PC-3 (cell line): ENCODE measurements at places on chromosomes 1 and 21. TPM values are rescaled to one million over a fixed set of nuclear protein-coding genes. Genes with fewer than 3 reads are reported as not detected.

DNA sequence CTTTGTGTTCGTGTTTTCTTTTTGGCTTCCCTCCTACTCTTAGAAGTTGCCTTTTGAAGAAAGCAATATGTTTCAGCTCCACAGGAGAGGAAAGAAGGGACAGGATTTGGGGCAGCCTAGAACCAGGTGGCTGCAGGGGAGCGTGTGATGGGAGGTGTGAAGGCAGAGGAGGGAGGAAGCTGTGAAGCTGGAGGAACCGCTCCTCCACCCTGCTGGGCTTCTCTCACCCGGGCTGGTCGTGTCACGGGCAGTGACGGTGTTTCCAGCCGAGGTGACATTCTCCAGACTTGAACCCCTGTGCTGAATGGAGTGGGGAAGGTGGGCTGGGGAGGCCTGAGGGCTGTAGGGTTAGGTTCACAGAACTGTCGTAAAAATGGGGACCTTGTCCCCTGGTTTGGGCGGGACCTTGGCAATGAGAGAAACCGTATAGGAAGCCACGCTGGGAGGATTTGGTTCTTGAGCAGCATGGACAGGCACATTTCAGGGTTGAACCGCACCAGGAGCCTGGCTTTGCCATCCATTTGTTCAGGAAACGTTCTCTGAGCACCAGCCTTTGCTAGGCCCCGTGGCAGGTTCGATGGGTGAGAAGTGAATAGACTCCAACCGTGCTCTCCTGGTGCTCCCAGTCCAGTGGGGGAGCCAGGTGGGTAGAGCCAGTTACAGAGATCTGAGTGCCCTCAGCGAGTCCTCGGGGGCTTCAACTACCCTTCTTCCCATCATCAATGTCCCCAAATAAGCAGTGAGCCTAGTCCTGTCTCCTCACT is 103.0 kb downstream of the PRDM2 start:
- no peak overlapping the region for H3K4me3 ChIP-seq
- peaks cover 20% of the 10 kb centered on the region for H3K4me1 ChIP-seq
- H3K27me3 ChIP-seq = no peaks in the 10 kb centered on the region
- H3K36me3 ChIP-seq = no peaks in the 10 kb centered on the region

DNA sequence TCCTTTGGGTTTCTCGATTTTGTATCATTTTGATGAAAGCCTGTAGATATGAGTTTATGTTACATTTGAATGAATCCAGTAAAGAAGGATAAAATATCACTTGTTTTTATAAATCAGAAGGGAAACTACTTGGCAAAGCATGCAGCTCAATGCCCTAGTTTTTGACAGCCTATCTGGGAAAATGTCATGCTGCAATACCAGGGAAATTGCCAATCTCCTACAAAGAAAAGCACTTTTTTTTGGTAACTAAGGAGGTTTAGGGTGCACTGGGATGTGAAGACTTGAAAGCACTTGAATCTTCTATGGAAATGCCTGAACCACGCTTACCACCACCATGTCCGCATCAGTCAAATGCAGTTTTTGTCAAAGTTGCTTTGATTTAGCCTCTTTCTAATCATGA is 446.9 kb upstream of the LRRC7 start:
- DNase-seq = no peak
- no peaks in the 10 kb centered on the region for H3K27me3 ChIP-seq
- no peaks in the 10 kb centered on the region for H3K36me3 ChIP-seq
- H3K4me1 ChIP-seq = no peaks in the 10 kb centered on the region
- no peak overlapping the region for H3K27ac ChIP-seq

DNA sequence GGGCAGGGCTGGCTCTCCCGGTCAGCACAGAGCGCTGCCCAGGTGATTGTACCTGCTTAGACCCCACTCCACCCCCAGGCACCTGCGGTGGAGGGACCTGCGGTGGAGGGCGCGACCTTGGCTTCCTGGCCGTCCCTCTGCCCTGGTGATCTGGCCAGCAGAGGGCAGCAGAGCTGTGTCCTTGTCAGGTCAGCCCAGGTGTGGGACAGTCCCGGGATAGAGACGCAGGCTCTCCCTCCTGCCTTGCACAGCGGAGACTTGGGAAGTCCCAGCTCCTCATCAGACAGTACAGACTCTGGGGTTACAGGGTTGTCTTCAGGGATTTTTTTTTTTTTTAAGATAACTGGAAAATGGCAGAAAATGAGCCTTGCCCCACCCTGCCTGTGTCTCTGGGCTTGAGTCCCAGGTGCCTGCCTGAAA is 10.0 kb downstream of the SLX9 start:
- H3K36me3 ChIP-seq = peaks cover 21% of the 10 kb centered on the region
- DNase-seq = peak; percentile 81
- H3K4me1 ChIP-seq = peaks cover 13% of the 10 kb centered on the region; the same call in 1 of the 2 replicates
- no peak overlapping the region for H3K4me3 ChIP-seq

DNA sequence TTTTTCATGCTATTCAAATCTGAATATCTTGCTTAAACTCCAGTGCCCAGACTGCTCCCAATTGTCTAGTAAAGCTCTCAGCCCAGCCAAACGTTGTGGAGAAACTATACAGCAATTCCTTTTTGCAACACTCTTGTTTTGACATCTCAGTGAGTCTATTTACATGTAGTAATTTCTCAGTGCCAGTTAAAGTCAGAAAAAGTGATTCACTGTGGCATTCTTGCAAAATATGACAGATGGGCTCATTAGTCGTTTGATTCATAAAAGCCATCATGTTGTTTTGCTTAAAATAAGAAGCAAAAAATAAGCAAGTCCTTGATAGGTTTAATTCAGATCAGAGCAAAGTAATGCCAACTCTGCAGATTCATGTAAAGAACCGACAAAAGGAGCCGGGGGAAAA is 20.7 kb upstream of the TMPRSS15 start:
- DNase-seq = no peak
- no peak overlapping the region for H3K4me3 ChIP-seq
- H3K4me1 ChIP-seq = no peaks in the 10 kb centered on the region
- peaks cover 54% of the 10 kb centered on the region for H3K27me3 ChIP-seq
- H3K36me3 ChIP-seq = no peaks in the 10 kb centered on the region

- no peaks in the 10 kb centered on the region for H3K36me3 ChIP-seq
- peaks cover 48% of the 10 kb centered on the region for H3K27me3 ChIP-seq
- H3K4me3 ChIP-seq = no peak overlapping the region
- DNase-seq = no peak
- H3K27ac ChIP-seq = no peak overlapping the region
Measured at GRCh38 chr1:4269952-4270570, 370.0 kb upstream of the C1orf174 start.

CXADR gene
- 11.2 and 11.5 TPM in 2 replicates for total RNA-seq

DENND2C gene
- total RNA-seq = 0.95 and 2.0 TPM in 2 replicates

SOX13 gene
- 81.9 and 93.1 TPM in 2 replicates for total RNA-seq

DNA sequence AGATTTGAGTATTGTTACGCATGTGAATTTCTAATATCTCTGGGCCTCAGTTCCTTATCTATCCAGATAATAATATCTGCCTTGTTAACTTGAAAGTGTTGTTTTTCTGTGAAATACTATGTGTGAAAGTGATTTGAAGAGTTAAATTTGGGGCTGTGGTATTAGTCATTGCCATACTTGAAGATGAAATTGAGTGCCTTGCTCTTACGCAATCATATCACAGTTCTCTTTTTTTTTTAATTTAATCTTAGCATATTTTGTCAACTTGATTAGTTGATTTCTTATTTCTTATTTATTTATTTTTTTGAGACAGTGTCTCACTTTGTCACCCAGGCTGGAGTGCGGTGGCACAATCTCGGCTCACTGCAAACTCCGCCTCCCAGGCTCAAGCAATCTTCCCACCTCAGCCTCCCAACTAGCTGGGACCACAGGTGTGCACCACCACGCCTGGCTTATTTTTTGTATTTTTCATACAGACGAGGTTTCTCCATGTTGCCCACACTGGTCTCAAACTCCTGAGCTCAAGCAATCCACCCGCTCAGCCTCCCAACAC is 31.0 kb downstream of the AGO4 start:
- H3K36me3 ChIP-seq = peaks cover 2% of the 10 kb centered on the region; the same call in 1 of the 2 replicates
- H3K27me3 ChIP-seq = no peaks in the 10 kb centered on the region
- no peaks in the 10 kb centered on the region for H3K4me1 ChIP-seq
- no peak for DNase-seq
- no peak overlapping the region for H3K4me3 ChIP-seq

DNA sequence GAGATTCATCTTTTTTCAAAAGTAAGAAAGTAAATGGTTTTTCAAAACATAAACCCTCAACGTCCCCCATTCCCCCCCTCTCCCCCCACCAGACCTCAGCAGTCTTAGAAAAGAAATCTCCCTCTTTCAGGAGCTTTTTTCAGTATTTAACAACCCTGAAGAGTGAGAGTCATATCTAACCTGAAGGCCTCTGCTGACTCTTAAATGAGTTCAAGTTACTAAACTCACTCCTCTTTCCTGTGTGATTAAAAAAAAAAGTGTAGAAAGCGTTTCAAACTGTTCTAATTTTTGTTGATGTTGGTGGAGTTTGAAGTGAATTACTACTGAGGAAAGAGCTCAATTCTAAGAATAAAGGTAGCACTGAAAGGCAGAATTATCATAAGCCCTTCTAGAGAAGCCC is 93.7 kb downstream of the VAV3 start:
- H3K4me1 ChIP-seq = no peaks in the 10 kb centered on the region
- no peak overlapping the region for H3K27ac ChIP-seq
- no peaks in the 10 kb centered on the region for H3K27me3 ChIP-seq
- no peak overlapping the region for H3K4me3 ChIP-seq
- H3K36me3 ChIP-seq = no peaks in the 10 kb centered on the region

- no peaks in the 10 kb centered on the region for H3K27me3 ChIP-seq
- H3K27ac ChIP-seq = no peak overlapping the region
- no peak for DNase-seq
- no peaks in the 10 kb centered on the region for H3K36me3 ChIP-seq
Measured at GRCh38 chr1:204578867-204579664, 62.9 kb downstream of the MDM4 start.

GRCh38 chr1:168341483-168341975 is 60.9 kb downstream of the TBX19 start:
- DNase-seq = peak; percentile 59
- H3K4me3 ChIP-seq = no peak overlapping the region
- H3K27me3 ChIP-seq = no peaks in the 10 kb centered on the region
- no peak overlapping the region for H3K27ac ChIP-seq

RPTN gene
- not detected in 2 replicates for total RNA-seq

BTBD8 gene
- 2.1 and 3.9 TPM in 2 replicates for total RNA-seq

- H3K36me3 ChIP-seq = no peaks in the 10 kb centered on the region
- DNase-seq = no peak
- peaks cover 21% of the 10 kb centered on the region for H3K4me1 ChIP-seq
- H3K27me3 ChIP-seq = no peaks in the 10 kb centered on the region
Measured at GRCh38 chr1:31410871-31411270, 2.1 kb upstream of the SERINC2 start.

S100A8 gene
- 0.29 TPM in 1 of 2 replicates, not detected in the other for total RNA-seq

DNA sequence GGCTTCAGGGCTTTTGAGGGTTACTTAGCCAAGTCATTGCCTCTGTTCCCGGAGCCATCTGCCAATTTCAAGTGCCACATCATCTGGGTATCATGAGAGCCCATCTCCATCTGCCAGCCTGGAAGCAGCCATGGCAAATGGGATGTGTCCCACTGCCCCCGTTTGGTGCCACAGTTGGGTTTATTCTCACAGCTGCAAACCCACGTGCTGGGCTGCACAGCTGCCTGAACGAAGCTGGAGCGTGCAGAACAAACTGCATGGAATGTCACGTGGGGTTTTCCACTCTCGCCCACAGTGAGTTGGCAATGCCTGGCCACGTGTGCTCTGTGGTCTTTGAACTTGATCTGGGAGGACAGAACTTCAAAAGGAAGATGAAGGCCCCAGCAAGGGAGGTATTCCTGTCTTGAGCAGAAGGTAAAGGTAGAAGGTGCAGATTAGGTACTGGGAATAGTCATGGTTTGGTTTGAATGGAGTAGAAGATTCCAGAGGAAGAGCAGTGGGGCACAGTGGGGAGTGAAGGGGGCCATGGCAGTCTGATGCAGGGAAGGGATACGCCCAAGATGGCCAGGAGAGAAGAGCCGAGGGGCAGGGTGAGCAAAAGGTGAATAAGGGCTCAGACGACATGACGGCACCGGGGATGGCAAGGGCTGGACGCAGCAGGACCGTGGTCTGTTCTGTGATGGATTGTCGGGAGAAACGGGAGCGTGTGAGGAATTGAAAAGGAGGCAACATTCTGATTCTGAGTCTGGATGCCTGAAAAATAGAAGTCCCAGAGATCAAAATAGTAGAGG is 222.0 kb downstream of the KAZN start:
- H3K4me3 ChIP-seq = no peak overlapping the region
- H3K27me3 ChIP-seq = no peaks in the 10 kb centered on the region
- no peak for DNase-seq
- peaks cover 6% of the 10 kb centered on the region; the same call in 1 of the 2 replicates for H3K4me1 ChIP-seq
- H3K27ac ChIP-seq = no peak overlapping the region
- no peaks in the 10 kb centered on the region for H3K36me3 ChIP-seq

- no peak overlapping the region for H3K27ac ChIP-seq
- H3K4me1 ChIP-seq = peaks cover 35% of the 10 kb centered on the region
- no peaks in the 10 kb centered on the region; the same call in 1 of the 2 replicates for H3K36me3 ChIP-seq
- no peak overlapping the region for H3K4me3 ChIP-seq
- H3K27me3 ChIP-seq = no peaks in the 10 kb centered on the region
Measured at GRCh38 chr1:248861616-248862015, 2.7 kb upstream of the ZNF692 start.

GRCh38 chr1:44945967-44946366 is 40.4 kb downstream of the EIF2B3 start:
- no peaks in the 10 kb centered on the region for H3K36me3 ChIP-seq
- no peak overlapping the region for H3K27ac ChIP-seq
- H3K4me3 ChIP-seq = no peak overlapping the region
- H3K27me3 ChIP-seq = no peaks in the 10 kb centered on the region
- DNase-seq = no peak

DNA sequence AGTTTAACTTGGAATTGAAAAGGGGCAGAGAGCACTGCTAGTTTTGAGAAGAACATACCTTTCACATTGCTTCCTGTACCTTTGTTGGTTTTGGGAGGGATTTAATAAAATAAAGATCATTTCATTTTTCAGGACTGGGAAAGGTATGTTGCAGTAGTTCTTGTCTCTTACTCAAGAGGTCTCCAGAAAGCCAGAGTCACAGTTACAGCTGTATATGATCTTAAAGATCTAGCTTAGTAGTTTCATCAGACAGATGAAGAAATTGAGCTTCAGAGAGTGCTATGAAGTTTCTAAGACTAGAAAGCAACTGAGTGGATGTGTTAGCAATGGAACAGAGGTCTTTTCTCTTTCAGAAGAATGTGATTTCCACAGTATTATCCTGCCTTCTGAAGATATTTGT is 1.0 kb downstream of the OR10K2 start:
- H3K27ac ChIP-seq = no peak overlapping the region
- H3K36me3 ChIP-seq = no peaks in the 10 kb centered on the region
- no peak for DNase-seq
- no peaks in the 10 kb centered on the region for H3K27me3 ChIP-seq
- H3K4me1 ChIP-seq = no peaks in the 10 kb centered on the region
- H3K4me3 ChIP-seq = no peak overlapping the region

F5 gene
- not detected in 2 replicates for total RNA-seq

- 0 out of 2 replicates have a peak, but pooled peaks cover 4% of the 10 kb centered on the region for H3K36me3 ChIP-seq
- DNase-seq = no peak
- no peak overlapping the region for H3K4me3 ChIP-seq
- no peak overlapping the region for H3K27ac ChIP-seq
Measured at GRCh38 chr1:204344665-204345355, 14.9 kb downstream of the PLEKHA6 start.
